HCT116 (cell line): ENCODE measurements at places on chromosomes 1 and 21.

DNA sequence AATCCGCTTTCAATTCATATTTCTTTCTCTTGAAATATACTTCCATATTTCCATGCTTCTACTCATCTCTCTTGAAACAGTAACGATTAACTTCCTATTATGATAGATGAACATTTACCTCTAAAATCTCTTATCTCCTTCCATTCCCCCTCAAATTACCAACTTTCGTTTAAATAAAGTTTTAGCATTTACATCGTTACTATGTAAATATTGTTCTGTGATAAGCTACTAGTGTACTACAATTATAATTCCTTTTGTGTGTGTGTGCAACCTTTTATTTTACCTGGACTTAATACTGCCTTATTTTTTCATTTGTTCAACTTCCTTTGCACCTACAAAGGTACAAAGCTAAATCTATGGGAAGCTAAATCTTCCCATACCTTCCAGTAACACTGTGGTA is 4.5 kb downstream of the FOXE3 start:
- no peak for DNase-seq

GRCh38 chr1:40673452-40673851 is 8.0 kb upstream of the RIMS3 start:
- DNase-seq, result no peak

GRCh38 chr1:8835941-8836643 is 18.7 kb upstream of the RERE start:
- no peak for DNase-seq

GRCh38 chr1:81437213-81437612 is 363.5 kb upstream of the ADGRL2 start:
- no peak for DNase-seq

DNA sequence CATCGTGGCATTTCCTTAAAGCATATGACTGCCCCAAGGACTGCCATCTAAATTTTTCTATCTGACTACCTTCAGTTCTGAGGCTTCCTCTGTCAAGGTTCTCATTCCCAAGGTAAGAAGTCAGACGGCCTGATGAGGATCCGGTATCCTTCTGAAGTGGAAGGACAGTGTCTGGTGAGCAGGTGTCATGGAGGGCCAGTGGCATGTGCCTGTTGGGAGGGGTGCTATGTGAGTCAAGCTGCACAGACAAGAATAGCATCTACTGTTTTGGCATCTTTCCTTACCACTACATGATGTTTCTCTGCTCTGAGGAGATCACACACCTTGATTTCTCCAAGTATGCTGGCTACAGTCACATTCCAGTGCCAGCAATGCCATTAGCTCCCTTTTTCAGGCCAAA is 99.6 kb upstream of the RGS1 start:
- no peak for DNase-seq

- DNase-seq, result no peak
Observed at GRCh38 chr21:19468991-19469715, 1065.6 kb upstream of the TMPRSS15 start.

DNA sequence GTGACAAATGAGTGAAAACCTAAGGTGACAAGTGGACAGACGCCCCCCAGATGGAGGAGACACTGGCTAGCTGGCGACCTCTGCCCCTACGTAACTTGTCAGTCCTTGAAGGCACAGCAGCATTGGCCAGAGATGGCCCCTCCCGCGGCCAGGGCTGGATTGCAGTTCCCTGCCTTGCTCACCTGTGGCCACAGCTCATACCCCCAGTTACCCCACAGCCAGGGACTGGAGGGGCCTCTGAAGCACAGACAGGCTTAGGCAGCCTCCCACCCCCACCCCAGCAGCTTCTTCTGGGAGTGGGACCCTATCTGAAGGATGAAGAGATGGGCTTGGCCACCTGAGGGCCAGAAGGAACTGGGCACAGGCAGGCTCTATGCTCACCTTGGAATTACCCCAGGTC is 3.7 kb downstream of the HES3 start:
- no peak for DNase-seq

- DNase-seq, result no peak
Observed at GRCh38 chr1:17617787-17618557, 78.5 kb downstream of the ARHGEF10L start.
